NCI-H460 (cell line): ENCODE measurements at places on chromosomes 1 and 21.

- DNase-seq = no peak
These were observed 3.6 kb downstream of the PSEN2 start for GRCh38 chr1:226873771-226874578.

GRCh38 chr21:33018707-33019465 is 6.8 kb upstream of the OLIG2 start:
- DNase-seq = no peak

- no peak for DNase-seq
These were observed 18.3 kb upstream of the C1orf53 start for GRCh38 chr1:197884173-197884572.

GRCh38 chr1:228494044-228494353 is 6.8 kb downstream of the RNF187 start:
- DNase-seq = no peak

GRCh38 chr1:173403996-173404395 is 73.1 kb upstream of the PRDX6 start:
- DNase-seq = no peak

GRCh38 chr1:197632005-197632404 is 143.3 kb downstream of the DENND1B start:
- no peak for DNase-seq

- DNase-seq = no peak
These were observed 151.7 kb downstream of the SEC16B start for GRCh38 chr1:177817937-177818875.

DNA sequence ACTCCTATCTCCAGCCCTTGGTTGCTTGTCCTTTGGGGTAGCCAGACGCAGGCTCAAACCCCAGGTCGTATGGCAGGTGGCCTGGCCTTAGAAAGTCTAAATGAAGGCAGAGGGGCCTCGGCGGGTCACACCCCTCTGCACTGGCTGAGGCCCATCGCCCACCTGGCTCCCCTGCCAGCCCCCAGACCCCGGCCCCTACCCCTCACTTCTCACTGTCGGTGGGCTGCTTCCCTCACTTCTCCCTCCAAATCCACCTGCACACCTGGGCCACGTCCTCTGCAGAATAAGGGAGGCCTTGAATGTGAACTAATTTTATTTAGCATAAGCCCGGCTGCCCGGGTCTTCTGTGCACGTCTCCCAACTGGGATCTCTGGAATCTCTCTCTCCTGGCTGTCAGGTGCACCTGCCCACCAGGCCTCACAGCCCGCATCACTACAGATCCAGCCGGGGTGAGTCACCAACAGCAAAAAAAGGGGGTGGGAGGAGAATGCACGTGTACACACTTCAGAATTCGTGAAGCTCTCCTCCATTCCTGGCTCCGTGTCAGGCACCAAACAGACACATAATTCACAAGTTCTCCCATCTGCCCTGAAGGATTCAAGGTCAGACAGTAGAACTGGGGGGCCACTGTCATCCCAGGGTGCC is 107.5 kb upstream of the SIM2 start:
- DNase-seq = no peak

DNA sequence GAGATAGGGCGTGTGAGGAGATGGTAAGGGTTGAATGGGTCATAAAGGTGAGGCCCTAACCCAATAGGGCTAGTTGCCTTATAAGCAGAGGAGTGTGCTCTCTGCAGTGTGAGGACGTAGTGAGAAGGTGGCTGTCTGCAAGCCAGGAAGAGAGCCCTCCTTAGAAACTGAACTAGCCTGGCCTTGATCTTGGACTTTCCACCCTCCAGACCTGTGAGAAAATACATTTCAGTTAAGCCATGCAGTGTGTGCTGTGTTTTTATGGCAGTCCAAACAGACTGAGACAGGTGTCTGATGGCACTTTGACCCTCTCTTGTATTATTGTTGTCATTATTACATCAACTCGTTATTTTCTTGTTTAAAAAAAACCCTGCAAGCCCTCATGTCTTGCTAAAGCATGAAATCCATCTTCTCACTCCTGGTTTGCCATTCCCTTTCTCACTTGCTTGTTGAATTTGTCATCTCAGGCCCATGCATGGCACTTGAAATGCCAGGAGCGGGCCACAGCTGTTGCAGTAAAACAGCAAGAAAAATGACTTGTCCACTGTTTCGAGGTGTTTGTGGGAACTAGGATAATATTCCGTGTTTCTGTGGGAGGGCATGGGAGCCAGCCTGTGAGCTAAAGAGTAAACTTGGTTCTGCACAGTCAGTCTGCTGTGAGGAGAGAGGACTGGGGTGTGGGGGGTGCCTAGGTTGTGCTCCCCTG is 78.6 kb downstream of the STUM start:
- peak; percentile 30 for DNase-seq

GRCh38 chr1:234844479-234845031 is 234.6 kb upstream of the IRF2BP2 start:
- no peak for DNase-seq

DNA sequence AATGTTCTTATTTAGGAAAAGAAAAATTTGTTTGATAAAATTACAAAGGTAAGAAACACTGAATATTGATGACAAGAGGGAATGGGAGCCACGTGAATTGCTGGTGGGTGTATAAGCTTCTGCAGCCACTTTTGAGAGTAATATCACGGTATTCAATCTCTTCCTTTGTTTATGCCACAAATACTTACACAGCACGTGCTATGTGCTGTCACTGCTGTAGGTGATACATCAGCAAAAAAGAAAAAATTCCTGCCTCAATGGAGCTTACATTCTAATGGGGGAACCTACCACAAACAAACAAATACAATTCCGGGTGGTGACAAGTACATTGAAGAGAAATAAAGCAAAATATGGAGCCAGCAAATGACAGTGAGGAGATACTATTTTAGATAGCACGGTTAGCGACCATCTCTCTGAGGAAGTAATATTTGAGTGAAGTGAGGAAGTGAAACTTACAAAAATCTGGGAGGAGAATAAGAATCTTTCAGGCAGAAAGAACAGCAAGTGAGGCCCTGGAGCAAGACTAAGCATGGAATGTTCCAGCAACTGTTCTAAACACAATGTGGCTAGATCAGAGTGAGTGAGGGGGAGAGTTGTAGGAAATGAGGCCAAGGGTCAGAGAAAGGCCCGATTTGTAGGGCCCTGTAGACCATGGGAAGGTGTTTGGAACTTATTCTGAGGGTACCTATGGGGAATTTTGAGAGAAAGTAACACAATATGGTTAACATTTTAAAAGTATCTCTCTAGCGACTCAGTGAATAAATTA is 2.6 kb upstream of the FCRLB start:
- DNase-seq = no peak

DNA sequence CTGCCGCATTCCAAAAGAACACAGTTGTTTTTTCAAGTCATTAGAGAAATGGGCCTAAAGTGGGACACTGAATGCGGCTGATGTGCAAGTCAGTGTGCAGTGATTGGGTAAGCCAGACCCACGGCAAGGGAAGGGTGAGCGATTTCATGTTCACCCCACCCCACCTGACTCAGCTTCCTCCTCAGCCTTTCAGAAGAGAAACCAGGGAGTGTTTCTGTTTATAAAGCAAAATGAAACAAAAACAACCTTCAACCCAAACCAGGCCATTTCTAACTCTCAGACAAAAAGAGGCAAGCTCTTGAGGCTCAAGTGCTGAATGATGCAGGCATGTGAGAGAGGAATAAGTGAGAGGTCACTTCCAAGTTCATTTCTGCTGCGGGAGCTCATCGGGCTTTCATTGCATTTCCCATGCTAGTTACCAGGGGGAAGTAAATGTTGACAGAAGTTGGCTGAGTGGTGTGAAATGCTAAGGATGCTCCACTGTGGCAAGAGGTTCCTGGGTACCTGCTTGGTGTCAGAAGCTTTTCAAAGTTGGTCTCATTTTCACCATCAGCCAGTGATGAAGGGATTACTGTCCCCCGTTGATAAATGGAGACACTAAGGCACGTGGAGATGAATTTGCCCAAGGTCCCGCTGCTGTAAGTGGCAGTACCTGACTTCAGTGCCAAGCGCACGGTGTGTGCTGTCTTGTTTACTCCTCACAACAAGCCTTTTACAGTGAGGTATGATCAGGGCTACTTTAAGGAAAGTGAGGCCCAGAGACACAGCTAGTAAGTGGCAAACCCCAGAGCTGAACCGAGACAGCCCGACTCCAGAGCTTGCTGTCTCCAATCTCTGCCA is 29.1 kb downstream of the STPG1 start:
- peak; percentile 35 for DNase-seq

- DNase-seq = no peak
These were observed 156.9 kb downstream of the DHRS3 start for GRCh38 chr1:12460911-12461621.

DNA sequence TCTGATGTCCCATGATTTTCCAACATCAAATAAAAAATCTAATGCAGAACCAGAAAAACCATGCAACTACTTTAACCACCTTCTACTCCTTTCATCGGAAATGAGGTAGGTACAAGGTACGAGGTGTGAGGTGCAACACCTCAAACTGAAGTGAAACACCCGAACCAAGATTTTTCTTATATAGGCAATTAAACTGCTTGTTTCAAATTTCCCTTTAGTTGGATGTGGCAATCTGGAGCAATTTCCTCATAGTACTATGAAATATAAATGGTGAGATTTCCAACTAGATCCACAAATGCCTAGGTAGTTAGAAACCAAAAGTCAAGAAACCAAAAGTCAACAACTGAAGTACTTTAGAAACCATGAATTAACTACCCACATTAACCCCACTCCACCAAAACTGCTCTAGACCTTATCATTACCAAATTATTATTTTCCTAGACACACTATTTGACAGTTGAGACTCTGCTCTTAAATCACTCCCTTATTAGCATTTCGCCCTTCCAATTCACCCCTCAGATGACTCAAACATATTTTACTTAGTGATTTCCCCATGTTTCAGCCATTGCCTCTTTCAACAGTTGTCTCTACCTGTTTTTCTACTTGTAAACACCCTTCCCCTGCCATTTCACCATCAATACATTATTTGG is 37.8 kb downstream of the FUBP1 start:
- no peak for DNase-seq

GRCh38 chr1:204626381-204626780 is 59.2 kb downstream of the LRRN2 start:
- no peak for DNase-seq

DNA sequence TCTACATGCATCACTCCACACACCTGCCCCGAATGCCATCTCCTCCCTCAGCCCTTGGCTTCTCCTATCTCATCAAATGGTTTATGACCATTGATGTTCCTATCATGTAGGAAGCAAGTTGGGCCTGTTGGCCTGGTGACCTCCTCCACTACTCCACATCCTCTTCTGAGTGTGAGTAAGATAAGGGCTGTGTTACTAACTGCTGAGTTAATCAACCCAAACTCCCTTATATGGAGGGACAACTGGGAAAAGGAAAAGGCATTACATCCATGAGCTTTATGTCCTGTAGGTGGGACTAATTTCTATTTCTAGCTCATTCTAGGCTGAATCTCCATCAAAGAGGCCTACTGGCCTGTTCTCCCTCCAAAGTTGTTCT is 57.6 kb downstream of the WLS start:
- DNase-seq = no peak

GRCh38 chr1:236160540-236161127 is 18.3 kb downstream of the GPR137B start:
- no peak for DNase-seq

GRCh38 chr1:44628962-44629756 is 45.1 kb downstream of the TMEM53 start:
- no peak for DNase-seq

DNA sequence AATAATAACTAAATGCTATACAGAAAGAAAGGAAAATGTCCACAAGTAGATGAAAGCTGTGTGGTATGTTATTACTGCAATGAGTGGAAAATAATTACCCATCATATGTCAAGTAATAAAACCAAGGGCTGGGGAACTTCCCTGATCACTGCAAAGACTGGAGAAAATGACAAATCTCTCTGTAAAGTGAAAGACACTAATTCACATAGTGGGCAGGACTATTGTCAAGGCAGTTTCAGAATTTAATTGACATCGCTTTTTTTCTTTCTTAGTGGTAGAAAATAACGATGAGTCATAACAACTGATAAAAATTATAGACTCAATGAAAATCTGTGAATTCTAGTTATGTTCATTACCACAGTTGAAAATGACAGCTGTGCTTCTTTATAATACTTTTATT is 153.7 kb upstream of the ST6GALNAC5 start:
- DNase-seq = no peak

GRCh38 chr1:213065800-213066199 is 14.8 kb downstream of the RPS6KC1 start:
- DNase-seq = no peak

DNA sequence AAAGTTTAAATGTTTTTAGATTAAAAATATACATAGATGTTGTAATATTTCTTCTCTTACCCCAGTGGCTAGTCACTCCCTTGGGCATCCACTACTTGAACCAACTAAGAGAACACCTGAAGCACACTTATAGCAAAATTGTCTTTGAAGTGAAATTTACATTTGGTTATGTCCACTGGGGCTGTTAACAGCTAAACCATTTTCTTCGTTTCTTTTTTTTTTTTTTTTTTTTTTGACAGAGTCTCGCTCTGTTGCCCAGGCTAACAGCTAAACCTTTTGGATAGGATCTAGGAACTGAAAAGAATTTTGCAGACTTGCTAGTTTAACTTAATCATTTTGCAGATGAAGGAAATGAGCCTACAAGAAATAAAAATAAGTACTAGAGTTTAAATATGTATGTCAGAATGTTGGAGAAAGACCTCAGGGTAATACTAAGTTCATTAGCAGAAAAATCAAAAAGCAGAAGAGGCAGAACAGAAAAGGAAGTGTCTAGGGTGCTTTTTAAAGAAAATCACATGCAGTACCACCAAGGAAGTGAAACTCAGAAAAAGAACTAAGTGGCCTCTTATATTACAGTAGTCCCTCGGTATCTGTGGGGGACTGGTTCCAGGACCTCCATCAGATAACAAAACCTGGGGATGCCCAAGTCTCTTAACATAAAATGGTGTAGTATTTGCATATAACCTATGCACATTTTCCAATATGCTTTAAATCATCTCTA is 11.8 kb downstream of the DRAM2 start:
- DNase-seq = no peak

- DNase-seq = no peak
These were observed 25.9 kb downstream of the COL6A1 start for GRCh38 chr21:46007492-46007868.

- DNase-seq = no peak
These were observed 288.3 kb downstream of the PTPRC start for GRCh38 chr1:198927129-198927528.

GRCh38 chr1:43509740-43510375 is 20.8 kb upstream of the PTPRF start:
- no peak for DNase-seq
